ENCODE measurements at places on chromosomes 5 and 9.

GRCh38 chr9:105993116-105993854 is 298.9 kb downstream of the TMEM38B start:
- DNase-seq = no peak

- no peak for DNase-seq
These were observed 19.1 kb downstream of the GALNT10 start for GRCh38 chr5:154209591-154210081.

GRCh38 chr5:31362931-31363568 is 168.8 kb downstream of the DROSHA start:
- no peak for DNase-seq

GRCh38 chr5:68798877-68799843 is 294.7 kb upstream of the SLC30A5 start:
- no peak for DNase-seq

GRCh38 chr5:14588145-14588544 is 6.6 kb downstream of the OTULINL start:
- no peak for DNase-seq

DNA sequence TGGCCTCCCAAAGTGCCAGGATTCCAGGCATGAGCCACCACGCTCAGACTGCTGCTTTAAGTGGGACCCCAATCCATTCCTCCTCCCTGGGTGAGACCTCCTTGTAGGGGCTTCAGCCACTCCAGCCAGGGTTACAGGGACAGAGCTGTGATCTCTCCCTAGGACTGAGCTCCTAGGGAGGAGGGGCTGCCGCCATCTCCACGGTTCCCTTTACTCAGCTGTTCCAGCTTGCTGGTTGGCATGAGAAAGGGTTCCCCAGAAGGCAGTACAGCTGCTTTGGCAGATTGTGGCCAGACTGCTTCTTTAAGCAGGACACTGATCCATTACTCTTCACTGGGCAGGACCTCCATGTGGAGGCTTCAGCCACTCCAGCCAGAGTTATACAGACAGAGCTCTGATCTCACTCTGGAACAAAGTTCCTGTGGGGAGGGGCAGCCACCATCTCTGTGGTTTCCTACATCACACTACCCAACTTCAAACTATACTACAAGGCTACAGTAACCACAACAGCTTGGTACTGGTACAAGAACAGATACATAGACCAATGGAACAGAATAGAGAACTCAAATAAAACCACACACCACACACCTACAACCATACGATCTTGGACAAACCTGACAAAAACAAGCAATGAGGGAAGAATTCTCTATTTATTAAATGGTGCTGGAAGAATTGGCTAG is 7.2 kb downstream of the INSL6 start:
- DNase-seq = no peak

- DNase-seq = peak; percentile 67
These were observed 2.5 kb downstream of the KDM3B start for GRCh38 chr5:138354926-138355378.

DNA sequence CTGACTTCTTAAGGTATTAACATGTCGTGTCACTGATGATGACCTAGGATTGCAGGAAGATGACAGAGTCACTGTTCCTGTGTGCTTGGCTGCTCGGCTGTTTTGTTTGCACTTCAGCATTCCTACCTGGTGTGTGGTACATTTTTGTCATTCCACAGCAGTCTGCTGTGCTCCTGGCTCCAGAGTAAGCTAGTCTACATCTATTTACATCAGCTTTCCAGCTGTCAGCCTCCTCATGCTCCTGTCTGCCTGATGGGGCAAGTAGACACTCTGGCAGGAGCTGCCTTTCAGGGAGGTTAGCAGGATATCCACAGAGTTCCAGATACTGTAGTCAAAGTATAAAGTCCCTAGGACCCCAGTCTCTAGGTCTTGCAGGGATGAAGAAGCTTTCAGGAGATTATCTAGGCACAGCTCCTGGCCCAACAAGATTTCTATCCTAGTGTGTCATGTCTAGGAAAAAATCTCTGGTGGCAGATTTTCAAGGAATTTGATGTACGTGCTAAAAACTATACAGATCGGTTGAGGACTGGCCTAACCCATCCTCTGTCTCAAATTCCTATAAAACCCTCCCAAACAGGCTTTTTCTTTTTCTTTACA is 28.4 kb downstream of the RUSC2 start:
- DNase-seq = no peak

GRCh38 chr5:135467871-135468485 is 15.8 kb upstream of the TIFAB start:
- DNase-seq = no peak

DNA sequence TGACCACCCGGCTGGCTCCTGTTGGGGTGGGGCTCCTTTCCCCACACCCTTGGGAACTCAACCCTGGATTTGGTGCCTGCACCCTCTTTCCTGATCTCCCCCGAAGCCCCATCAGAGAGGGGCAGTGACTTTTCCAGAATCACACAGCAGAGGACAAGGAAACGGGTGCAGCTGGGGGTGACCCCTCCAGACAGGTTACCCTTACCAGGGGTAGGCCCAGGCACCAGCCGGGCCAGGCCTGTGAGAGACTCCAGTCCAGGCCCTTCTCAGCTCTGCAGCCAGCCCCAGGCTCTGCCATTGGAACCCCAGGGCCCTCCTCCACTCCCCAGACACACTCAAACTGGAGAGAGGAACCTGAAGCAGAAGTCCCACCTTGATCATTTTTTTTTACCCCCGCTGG is 19.0 kb upstream of the PHYHD1 start:
- DNase-seq = no peak

DNA sequence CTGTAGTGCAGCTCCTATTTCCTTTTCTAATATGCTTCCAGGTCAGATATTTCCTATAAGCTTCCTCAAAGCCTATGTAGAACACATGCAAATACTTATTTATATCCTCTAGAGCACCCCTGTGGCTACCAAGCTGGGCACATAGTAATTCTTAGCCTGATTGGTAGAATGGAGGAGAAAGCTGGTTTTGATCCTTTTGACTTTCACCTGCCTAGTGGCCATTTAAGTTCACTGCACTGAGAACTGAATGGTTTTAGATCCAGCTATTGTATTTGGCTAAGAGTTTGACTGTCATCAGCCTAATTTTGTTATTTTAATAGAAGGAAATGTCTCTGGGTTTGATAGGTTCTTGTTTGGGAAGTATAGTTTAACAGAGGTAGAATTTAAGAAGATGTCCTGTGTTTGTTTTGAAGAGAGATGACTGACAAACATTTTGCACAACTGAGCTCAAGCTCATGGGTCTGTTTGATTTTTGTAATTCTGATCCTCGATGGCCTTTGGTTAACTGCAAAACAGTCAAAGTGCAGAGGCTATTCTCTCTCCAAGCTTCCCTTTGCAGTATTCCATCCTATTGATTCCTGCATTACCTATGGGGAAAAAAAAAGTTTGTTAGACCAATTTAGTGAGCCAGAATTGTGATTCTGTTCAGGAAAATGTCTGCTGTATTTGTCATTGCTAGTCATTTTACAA is 85.4 kb downstream of the KCNN2 start:
- peak; percentile 16 for DNase-seq
